Right renal cortex interstitium (tissue), 3 donors: ENCODE measurements at places on chromosomes 11 and 22. TPM values are rescaled to one million over a fixed set of nuclear protein-coding genes. Genes with fewer than 3 reads are reported as not detected.

Gene IL17REL
- 0.03 TPM for polyA plus RNA-seq

DNA sequence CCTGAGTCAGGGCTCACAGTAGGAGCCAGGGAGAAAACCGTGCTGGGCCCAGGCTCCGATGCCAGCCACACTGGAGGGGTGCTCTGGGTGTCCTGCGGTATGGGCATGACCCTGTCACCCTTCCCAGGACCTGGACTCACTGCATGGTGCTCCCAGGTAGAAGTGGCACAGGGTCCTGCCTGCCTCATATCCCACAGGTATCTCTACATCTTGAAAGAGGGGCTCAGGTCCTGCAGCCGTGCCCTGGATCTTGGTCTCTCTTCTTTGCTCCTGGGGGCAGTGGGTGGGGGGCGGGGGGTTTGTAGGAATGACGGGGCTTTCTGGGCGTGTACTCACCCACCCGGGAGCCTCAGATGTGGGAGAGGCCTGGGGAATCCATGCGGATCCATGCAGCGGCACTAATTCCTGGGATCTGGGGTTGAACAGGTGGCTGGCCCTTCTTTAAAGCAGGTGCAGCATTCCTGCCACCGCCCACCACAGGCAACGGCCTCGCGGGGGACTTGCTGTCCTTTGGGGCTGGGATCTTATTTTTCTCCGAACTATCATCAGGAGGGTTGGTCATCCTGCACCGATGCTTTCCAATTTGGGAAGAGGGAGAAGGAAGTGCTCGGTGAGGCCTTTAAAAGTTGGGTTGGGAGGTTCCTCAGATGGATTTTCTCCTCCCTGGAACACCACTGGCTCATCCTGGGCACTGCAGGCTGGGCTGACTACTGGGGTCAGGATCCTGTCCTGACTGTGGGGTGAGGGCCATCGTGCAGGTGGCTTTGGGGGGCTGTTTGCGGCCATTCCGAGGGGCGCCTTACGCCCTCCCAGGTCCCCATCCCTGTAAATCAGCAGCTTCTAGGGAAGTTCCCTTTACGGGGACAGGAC is 886.4 kb downstream of the BRD1 start:
- no peak for DNase-seq

DNA sequence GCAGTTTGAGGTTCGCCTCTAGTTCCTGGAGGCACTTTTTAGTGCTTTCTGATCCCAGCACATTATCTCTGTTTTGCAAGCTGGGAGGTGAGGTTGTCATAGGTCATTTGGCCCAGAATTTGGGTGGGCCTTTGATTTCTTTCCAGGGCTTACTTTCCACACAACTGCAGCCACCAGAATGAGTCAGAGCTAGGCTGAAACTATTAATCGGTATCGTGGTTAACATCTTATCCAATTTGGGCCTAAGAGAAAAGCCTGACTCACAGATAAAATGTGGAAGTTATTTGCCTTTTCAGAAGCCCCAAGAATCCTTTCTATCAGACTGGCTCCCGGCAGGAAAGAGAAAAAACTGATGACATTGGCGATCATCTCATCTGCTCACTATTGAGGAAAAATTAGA is 166.4 kb downstream of the KIRREL3 start:
- no peak for DNase-seq

Gene RTN4RL2
- polyA plus RNA-seq = 1.4 TPM

Gene PRODH
- polyA plus RNA-seq = 6.9 TPM

DNA sequence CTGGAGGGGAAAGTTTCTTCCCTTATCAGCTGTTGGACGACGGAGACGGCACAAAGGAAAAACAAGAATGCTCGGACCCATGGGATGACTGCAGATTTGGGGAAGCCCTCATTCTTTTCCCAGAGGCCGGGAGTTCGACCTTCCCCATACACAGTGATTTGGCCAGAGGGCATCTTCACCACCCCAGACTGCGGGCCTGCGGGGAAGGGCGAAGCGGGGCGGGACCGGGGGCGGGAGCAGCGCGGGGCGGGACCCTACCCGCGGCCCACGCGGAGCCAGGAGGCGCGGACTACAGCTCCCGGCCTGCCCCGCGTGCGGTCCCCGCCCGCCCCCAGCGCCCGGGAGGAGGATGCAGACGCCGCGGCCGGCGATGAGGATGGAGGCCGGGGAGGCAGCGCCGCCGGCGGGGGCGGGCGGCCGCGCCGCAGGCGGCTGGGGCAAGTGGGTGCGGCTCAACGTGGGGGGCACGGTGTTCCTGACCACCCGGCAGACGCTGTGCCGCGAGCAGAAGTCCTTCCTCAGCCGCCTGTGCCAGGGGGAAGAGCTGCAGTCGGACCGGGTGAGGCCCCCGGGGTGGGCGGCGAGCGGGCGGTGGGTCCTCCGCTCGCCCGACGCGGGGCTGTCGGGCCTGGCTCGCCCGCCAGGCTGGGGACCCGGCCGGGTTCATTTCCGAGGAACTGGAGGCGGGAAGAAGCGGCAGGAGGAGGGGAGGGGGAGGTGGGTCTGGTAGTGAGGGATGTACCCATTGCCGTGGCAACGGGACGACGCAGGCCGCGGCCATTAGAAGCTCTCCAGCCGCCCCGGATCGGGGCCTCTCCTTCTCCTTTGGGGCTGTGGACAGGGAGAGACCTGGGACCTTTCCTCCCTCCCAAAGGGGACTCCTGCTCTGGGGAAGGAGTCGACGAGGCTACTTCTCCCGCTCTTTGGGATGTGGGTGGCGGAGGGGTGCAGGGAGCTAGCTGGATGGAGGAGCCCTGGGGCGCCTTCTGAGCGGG is at the start of gene KCTD17:
Gene KCTD17 (plus strand): TSS at position 352 of the 995 bp plus-strand sequence. CDS start 19 bp downstream, at position 371.
- no peak for DNase-seq

GRCh38 chr11:66849501-66850234 is 6.4 kb downstream of the RCE1 start:
- DNase-seq = no peak

DNA sequence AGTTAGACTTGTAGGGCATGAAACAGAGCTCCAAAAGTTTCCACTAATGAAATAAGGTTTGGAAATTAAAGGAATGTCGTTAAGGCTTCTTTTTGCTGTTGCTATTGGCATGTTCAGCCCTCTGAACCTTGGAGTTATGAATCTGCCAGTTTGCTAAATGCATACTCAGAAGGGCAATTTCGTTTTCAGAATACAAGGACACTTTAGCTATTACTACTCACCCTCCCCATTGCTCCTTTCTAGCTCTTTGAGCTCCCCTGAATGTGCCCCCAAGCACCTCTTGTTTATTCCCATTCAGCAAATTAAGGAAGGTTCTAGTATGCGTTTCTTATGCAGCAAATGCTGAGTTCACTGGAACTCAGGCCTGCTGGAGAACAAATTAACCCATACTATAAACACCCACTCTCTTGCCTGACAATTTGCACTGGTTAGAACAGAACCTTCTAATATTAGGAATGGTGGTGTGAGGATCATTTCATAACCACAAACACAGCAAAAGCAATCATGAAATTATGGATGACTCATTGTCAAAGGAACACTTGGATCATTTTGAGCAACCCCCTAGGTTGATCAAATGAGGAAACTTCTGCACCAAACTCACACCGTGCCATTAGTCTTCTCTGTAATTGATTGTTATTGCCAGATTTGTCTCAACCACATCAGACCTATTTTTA is 26.2 kb upstream of the LIN7C start:
- DNase-seq = no peak

Gene GNAZ
- polyA plus RNA-seq = 5.0 TPM

DNA sequence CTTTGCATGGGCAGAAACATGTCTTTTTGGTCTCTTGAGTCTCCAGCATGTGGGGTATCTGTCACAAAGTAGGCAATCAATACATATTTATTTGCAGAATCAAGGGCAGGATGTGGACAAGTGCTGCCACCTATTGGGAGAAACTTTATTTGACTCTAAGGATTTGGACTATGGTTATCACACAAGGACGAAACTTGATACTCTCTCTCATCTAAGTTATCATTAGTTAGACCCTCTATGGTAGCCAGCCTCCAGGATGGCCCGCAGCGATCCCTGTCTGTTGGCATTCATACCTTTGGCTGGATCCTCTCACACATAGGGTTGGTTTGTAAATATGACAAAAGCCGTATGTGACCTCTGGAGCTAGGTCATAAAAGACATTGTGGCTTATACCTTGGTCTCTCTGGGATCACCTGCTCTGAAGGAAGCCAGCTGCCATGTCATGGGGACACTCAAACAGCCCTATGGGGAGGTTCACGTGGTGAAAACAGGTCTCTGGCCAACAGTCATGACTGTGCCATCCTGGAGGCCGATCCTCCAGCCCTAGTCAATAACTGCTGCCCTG is 1.1 kb upstream of the FBXO7 start:
- peak; percentile 40 for DNase-seq

- no peak for DNase-seq
Measured at GRCh38 chr22:33057363-33057995, 702 bp downstream of the SYN3 start.

- no peak for DNase-seq
Measured at GRCh38 chr11:72985645-72986044, 156.5 kb downstream of the FCHSD2 start.

GRCh38 chr11:41175304-41175972 is 284.0 kb downstream of the LRRC4C start:
- no peak for DNase-seq

Gene CATSPERZ
- polyA plus RNA-seq = not detected

DNA sequence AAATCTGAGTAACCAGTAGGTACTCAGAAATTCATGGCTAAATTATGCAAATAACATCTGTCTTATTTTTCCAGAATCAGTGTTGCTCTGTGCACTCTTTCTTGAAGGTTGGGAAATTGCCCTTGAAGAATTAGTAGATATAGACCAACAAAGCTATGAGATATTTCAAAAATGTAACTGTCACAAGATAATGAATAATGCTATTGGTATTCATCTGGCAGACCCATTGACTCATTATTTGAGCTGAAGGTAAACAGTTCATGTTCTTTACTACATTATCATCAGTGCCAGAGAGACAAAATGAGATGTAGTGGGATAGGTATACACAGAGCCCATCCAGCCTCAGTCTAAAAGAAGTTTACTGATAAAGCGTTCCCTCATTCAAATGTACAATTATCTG is 274.7 kb downstream of the CASP12 start:
- no peak for DNase-seq

Gene HEPHL1
- 0.14 TPM for polyA plus RNA-seq

DNA sequence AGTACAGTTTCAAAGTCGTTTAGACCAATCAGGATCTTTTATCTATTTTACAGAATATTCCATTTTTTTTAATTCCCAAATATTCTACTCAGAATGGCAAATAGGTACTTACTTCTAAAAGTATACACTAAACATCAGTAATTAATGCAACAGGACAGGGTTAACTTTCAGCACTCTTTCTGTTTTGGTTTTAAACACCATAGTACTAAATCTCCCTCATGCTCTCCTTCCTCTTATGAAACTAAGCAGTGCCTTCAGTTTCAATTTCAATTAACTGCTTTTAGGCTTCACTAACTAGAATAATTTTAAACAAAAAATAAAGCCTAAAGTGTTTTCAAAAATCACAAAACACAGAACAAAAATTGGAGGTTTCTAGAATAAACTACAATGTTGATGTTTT is 57.9 kb downstream of the NOX4 start:
- no peak for DNase-seq

- no peak for DNase-seq
Measured at GRCh38 chr11:82776377-82776776, 42.7 kb upstream of the FAM181B start.

- DNase-seq = no peak
Measured at GRCh38 chr22:41075946-41076345, 16.4 kb upstream of the EP300 start.

GRCh38 chr11:59754494-59754858 is 700 bp upstream of the STX3 start:
- DNase-seq = no peak

Gene ABCC8
- 0.71 TPM for polyA plus RNA-seq

Gene DEPDC7
- 8.5 TPM for polyA plus RNA-seq

GRCh38 chr11:112852143-112852866 is 108.9 kb upstream of the NCAM1 start:
- DNase-seq = no peak

Gene TXN2
- 133 TPM for polyA plus RNA-seq

DNA sequence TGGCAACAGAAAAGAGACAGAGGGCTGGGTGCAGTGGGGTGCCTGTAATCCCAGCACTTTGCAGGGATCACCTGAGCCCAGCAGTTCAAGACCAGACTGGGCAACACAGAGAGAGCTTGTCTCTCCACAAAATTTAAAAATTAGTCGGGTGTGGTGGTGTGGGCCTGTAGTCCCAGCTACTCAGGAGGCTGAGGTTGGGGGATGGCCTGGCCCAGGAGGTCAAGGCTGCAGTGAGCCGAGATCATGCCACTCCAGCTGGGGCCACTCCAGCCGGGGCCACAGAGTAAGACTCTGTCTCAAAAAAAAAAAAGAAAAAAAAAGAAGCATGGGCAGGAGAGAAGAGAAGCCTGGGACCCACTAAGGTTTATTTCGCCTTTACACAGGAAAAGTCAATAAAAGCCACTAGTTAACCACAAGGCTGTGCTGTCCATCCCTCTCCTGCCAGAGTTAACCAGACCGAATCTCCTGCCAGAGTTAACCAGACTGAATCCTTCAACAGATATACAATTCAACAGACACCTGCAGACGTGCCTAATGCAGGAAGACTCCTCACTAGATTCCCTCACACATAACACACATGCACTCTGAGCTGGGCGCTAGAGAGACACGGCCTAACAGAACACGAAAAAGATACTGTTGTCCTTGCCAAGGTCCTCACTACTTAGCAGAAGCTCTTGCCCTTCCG is 29.8 kb downstream of the MICAL3 start:
- no peak for DNase-seq

DNA sequence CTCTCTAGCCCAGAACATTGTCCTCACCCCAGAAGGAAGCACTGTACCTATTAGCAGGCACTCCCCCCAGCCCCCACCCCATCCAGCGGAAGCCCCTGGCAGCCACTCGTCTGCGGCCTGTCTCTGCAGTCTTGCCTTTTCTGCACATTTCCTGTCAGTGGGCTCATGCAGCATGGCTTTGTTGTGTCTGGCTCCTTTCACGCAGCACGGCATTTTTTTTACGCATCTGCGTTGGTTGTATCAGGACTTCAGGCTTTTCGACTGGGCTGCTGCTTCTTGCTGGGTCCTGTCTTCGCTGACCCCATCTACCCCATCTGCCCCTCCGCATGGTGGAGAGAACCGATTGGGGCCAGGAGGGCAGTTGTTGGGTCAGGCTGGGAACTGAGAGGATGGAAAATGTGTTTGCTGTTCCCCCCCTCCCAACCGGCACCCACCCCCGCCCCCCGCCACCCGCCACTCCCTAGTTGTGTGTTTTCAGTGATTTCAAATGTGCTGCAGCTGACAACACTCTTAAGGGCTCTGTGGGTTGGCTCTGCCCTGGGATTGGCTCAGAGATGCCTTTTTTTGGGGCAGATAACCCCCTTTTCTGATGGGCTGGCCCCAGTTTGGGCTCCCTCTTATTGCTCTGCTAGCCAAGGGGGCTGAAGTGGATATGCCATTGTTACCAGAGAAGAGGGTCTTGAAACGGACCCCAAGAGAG is 110.0 kb downstream of the KIAA1671 start:
- DNase-seq = no peak

Gene SPDYC
- polyA plus RNA-seq = not detected

DNA sequence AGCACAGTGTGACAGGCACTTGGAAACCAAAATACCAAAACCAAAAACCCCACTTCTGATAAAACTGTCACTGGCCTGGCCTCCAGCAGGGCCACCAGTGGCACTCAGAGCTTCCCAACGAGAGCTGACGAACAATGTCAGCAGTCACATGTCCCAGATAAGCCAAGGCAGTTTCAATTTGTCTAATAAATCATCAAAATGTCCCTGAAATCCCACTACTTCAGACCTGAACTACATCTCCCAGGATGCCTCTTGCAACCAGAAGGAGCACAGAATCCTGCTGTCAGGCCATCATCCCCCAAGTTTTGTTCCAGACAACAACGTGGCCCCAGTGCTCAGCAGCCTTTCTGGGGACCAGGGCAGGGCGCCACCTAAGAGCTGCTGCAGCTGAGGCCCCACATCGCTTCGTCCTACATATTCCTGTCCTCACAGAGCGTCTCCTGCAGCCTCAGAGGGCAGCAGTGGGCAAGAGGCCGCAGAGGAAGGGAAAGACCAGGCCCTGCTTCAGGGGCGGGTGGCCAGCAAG is 25.1 kb downstream of the LRFN4 start:
- DNase-seq = no peak
